H9 (cell line): ENCODE measurements at places on chromosomes 16 and 17.

DNA sequence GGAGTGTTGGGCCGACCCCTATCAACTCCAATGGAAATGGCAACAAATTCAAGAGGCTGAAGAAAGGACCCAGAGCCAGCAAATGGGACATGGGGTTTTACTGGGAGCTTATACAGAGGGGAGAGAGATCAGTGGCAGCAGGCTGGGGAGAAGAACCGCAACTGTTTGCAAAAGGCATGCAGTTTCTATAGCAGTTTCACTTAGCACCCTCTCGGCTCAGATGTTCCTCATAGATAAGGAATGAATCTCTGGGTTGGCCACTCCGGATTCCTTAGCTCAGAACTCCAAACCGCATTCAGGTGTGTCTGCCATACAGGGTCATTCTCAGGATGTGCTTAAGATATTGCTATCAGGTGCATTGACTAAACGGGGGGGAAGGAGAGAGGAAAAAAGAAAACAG, 71.1 kb upstream of the RPL38 start:
- no peak overlapping the region for H3K4me3 ChIP-seq
- H3K36me3 ChIP-seq = no peaks in the 10 kb centered on the region
- no peaks in the 10 kb centered on the region; the same call in 1 of the 2 replicates for H3K4me1 ChIP-seq

DNA sequence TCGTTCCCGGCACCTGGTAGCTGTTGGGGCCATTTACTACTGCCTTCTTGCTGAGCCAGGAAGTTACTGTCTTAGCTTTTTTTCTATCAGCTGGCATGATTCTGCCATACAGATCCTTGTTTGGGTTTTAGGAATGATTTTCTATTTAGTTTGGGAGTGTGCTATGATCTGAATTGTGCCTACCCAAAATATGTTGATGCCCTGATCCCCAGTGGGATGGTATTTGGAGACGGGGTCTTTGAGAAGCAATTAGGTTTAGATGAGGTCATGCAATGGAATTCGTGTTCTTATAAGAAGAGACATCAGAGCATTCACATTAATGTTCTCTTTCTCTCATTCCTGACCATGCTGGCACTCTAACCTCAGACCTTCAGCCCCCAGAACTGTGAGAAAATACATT, 59.4 kb upstream of the HS3ST2 start:
- H3K4me1 ChIP-seq = no peaks in the 10 kb centered on the region
- no peaks in the 10 kb centered on the region; the same call in 2 of the 3 replicates for H3K36me3 ChIP-seq
- no peak for DNase-seq

DNA sequence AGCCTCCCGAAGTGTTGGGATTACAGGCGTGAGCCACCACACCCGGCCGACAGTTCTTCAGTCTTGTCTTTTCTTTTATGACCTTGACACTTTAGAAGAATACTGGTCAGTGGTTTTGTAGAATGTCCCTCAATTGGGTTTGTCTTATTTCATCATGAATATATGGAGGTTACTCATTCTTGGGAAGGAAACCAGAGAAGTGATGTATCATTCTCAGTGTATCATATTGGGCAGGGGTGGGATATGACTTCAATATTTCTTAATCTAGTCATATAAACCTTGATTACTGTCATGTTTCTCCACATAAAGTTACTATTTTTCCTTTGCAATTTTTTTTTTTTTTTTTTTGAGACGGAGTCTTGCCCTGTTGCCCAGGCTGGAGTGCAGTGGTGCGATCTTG, 36.9 kb downstream of the SNTB2 start:
- DNase-seq = no peak
- H3K4me1 ChIP-seq = no peaks in the 10 kb centered on the region
- no peaks in the 10 kb centered on the region for H3K27me3 ChIP-seq

DNA sequence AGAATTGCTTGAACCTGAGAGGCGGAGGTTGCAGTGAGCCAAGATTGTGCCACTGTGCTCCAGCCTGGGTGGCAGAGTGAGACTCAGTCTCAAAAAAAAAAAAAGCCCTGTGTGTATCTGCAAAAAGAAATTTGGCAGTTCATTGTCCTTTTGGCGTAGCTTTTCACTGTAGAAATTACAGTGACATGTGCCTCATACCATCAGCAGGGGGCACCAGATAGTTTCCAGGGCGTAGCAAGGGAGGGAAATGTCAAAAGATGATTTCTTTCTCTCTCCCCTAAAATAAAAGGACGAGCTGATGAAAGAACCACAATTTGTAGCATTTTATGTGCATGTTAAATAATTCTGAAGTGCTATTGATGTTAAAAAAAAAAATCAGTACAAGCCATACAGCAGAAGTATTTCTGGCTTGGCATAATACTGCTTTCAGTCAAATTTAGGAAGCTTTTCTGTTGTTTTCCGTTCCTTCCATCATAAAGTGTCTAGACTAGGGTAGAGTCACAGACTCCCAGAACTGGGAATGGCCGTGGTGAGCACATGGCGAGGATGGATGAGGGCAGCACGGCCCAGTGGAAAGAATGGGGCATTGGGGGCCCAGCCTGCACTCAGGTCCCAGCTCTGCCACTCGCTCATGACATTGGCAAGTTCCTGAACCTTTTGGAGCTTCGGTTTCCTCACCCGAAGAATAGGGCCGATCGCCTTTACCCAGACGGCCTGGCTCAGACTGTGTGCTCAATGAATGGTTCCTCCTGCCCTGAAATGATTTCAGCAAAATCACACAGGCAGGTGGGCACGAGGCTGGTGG, 59.8 kb upstream of the RPH3AL start:
- no peak overlapping the region for H3K4me3 ChIP-seq
- DNase-seq = no peak
- H3K27me3 ChIP-seq = no peaks in the 10 kb centered on the region
- H3K27ac ChIP-seq = no peak overlapping the region

GRCh38 chr16:8816967-8817655, 19.5 kb downstream of the PMM2 start:
- no peak overlapping the region for H3K4me3 ChIP-seq
- H3K27me3 ChIP-seq = no peaks in the 10 kb centered on the region
- no peak overlapping the region for H3K27ac ChIP-seq
- H3K4me1 ChIP-seq = no peaks in the 10 kb centered on the region
- DNase-seq = no peak

DNA sequence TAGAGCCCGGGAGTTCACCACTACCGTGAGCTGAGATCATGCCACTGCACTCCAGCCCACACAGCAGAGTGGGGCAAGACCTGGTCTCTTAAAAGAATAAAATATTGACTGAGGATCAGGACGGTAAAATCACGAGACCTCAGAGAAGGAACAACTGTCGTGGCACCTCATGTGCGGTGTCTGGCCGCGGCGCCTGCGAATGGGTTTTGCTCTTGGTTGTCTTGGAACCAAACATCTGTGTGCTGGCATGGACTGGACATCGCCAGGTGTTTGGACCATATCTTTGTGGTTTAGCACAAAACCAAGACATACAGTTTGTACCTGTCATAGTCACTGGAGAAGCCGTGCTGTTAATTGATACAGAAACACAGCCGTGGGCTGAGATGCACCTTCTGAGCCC, 212.9 kb upstream of the CHMP6 start:
- H3K36me3 ChIP-seq = peaks cover 7% of the 10 kb centered on the region; the same call in 1 of the 2 replicates
- H3K27me3 ChIP-seq = no peaks in the 10 kb centered on the region
- no peak overlapping the region for H3K27ac ChIP-seq
- no peak for DNase-seq
- no peak overlapping the region for H3K4me3 ChIP-seq

GRCh38 chr17:71976011-71976649, 144.7 kb upstream of the SOX9 start:
- peak; percentile 69 for DNase-seq
- no peaks in the 10 kb centered on the region for H3K36me3 ChIP-seq
- no peak overlapping the region for H3K27ac ChIP-seq

GRCh38 chr16:88744577-88745521, 38.5 kb downstream of the CTU2 start:
- no peaks in the 10 kb centered on the region; the same call in 2 of the 3 replicates for H3K36me3 ChIP-seq
- H3K27ac ChIP-seq = no peak overlapping the region
- H3K4me3 ChIP-seq = no peak overlapping the region
- peak; percentile 42 for DNase-seq

DNA sequence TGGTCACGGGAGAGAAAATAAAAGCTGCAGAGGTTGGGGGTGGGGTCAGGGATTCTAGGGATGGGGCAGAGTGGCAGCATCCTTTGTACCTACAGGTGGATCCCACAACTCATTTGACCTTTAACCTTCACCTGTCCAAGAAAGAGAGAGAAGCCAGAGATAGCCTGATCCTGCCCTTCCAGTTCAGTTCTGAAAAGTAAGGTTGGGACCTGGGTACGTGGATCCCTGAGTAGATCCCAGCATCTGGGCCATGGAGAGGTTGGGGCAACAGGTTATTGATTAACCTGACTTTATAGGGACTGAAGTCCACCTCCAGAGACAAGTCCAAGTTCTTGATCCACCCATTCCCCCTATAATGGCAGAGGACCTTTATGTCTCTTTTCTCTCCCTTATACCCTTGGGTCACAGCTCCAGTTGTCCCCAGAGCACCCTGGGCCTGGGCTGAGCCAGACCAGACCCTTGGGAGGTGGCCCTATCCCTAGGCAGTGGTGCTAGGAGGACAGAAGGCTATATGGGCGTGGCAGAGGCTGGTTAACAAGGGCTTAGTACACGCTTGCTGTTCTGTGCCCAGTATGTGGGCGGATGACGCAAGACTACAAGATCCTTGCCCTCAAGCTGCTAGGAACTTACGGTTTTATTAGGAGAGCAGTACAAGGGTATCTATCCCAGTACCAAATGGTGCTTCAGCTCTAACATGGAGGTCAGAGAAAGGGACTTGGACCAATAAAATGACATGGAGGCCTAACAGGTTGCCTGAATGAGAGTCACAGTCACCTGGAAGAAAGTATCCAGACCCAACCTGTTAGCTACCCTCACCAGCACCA, 3.3 kb downstream of the CLDN7 start:
- no peak for DNase-seq
- H3K27me3 ChIP-seq = no peaks in the 10 kb centered on the region
- H3K27ac ChIP-seq = no peak overlapping the region
- H3K36me3 ChIP-seq = peaks cover 63% of the 10 kb centered on the region
- H3K4me3 ChIP-seq = peak overlapping the region; percentile 59
- H3K4me1 ChIP-seq = peaks cover 4% of the 10 kb centered on the region; the same call in 1 of the 2 replicates

DNA sequence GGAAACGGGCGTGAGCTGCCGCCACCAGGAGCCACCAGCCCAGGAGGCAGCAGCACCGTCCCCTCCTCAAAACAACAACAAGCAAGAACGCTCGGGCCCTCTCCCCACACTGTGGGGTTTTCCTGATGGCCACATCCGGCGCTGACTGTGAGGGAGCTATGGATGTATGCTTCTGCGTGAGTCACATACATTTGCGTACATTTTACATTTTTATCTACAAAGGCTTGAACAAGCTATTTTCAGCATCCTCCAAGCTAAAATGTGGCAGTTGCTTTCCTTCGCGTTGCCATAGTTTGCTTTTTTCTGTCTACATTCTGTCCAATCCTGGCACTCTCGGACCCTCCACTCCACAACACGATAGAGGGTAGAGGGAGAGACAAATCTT, 2.0 kb upstream of the ABR start:
- H3K36me3 ChIP-seq = no peaks in the 10 kb centered on the region
- H3K27ac ChIP-seq = no peak overlapping the region
- peaks cover 3% of the 10 kb centered on the region; the same call in 1 of the 2 replicates for H3K27me3 ChIP-seq

- H3K36me3 ChIP-seq = no peaks in the 10 kb centered on the region
- no peak overlapping the region for H3K27ac ChIP-seq
- H3K4me3 ChIP-seq = no peak overlapping the region
- H3K4me1 ChIP-seq = no peaks in the 10 kb centered on the region; the same call in 1 of the 2 replicates
Measured at GRCh38 chr16:76389126-76389525, 111.9 kb downstream of the CNTNAP4 start.

DNA sequence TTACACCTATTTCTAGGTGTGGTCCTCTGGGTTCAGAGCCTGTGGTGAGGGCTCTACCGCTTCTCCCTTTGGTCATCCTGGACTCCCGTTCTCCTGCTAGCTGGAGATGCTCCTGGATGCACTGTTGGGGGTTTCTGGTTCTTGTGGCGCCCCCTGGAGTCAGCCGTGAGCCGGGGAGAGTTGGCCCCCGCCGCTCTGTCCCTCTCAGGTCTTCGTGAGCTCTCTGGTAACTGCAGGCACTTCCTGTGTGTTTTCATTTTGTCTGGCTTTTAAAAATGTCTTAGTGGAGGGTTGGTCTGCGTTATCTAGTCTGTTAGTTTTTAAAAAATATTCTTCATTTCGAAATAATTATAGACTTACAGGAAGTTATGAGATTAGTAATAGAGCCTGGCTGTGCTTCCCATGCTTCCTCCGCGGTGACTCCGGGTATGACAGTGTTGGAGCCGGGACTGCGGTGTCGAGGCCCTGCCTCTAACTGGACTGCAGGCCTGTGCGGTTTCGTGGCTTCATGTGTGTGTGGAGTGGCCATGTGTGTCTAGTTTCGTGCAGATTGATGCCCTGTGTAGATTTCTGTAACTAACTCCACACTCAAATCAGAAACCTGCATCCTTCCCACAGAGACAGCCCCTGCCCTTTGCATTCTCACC, 78.0 kb upstream of the ZNF750 start:
- no peaks in the 10 kb centered on the region for H3K4me1 ChIP-seq
- no peak overlapping the region for H3K4me3 ChIP-seq
- H3K36me3 ChIP-seq = peaks cover 35% of the 10 kb centered on the region
- H3K27ac ChIP-seq = no peak overlapping the region

DNA sequence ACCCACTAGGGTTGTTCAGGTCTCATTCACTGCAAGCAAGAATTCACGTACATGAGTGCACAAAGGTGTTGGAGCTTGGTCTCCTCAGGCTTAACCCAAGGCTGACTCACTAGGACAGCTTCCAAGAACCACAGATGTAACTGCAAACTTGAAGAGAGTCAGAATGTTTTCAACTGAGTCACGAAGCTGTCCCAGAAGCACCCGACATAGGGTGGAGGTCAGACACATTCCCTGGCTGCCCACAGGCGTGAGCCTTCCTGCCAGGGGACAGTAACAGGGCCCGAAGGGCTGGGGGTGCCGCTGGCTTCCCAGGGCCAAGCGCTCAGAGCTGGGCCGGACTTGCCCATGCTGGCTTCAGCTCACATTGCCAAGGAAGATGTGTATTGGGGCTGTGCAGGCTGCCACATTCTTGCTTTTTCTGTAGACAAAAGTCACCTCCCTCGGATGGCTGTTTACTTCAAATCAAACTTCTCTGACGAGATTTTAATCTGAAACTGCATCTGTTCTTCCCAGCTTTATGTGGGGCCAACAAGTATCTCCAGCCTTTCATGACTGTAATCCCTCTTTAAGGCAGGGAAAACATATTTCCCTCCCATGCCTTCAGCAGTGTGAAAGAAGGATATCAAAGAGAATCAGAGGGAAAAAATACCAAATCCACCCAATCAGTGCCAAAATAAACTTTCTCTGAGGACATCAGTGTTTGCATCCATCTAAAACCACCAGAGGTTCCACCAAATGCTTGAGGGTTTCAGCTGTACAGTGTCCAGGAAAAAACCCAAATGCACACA, 14.3 kb downstream of the CMTM3 start:
- no peak for DNase-seq
- peaks cover 66% of the 10 kb centered on the region for H3K36me3 ChIP-seq
- no peaks in the 10 kb centered on the region for H3K27me3 ChIP-seq
- no peak overlapping the region; the same call in 2 of the 3 replicates for H3K4me3 ChIP-seq
- H3K27ac ChIP-seq = no peak overlapping the region
- peaks cover 9% of the 10 kb centered on the region; the same call in 1 of the 2 replicates for H3K4me1 ChIP-seq

DNA sequence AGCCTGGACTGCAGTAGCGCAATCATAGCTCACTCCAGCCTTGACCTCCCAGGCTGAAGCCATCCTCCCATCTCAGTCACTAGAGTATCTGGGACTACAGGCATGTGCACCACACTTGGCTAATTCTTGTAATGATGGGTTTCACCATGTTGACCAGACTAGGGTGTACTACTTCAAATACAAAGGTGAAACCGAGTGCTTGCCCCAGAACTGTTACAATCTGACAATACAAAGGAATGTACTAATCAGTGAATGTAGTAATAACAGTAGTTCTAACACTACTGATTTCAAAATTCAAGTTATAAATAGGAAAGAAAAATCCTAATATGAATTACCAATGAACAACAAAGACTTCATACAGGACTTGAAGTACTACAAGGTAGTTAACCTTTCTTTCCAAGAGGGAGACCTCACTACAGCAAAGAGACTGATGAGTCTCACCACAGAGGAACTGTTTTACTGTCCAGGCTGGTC, 24.4 kb downstream of the CRK start:
- no peaks in the 10 kb centered on the region for H3K4me1 ChIP-seq
- H3K27me3 ChIP-seq = no peaks in the 10 kb centered on the region
- DNase-seq = no peak
- H3K36me3 ChIP-seq = peaks cover 64% of the 10 kb centered on the region
